ENCODE measurements at places on chromosomes 12 and 14. TPM values are rescaled to one million over a fixed set of nuclear protein-coding genes. Genes with fewer than 3 reads are reported as not detected.

DNA sequence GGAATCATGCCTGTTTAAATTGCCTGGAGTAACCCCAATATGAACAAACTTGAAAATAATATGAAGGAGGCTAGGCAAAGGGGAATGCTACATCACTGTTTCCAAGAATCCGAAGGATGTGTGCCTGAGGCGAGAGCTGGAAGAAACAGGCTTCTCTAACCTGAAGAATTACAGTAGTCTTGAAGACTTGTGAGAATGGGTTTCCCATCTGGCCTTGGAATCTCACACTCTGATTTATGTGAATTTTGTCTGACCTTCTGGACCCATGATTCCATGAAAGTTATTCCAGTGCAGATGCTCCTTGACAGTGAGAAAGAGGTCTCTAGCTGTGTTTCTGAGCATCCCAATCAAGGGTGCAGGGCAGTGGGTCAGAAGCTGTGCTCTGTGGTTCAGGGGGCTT lies 122.1 kb upstream of the PARP11 start:
- DNase-seq = no peak

- DNase-seq = no peak
Measured at GRCh38 chr12:109725321-109726105, 11.9 kb downstream of the FAM222A start.

DNA sequence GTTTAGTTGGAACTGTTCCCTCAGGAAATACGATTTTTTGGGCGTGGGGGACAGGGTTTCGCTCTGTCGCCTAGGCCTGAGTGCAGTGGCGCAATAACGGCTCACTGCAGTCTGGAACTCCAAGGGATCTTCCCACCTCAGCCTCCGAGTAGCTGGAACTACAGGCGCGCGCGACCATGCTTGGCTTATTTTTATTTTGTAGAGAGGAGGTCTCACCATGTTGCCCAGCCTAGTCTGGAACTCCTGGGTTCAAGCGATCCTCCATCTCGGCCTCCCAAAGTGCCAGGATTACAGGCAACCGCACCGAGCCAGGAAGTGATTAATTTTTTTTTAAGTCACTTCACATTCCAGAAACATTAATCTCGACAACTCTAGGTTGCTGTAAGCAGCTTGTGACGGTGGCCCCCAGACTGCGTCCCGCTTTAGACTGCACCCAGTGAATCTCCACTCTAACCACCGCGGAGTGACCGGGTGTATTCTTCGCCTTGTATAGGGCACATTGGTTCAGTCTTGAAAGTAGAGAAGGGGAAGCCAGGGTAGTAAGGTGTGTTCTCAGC lies 830 bp upstream of the MIS18BP1 start:
- no peak for DNase-seq

DNA sequence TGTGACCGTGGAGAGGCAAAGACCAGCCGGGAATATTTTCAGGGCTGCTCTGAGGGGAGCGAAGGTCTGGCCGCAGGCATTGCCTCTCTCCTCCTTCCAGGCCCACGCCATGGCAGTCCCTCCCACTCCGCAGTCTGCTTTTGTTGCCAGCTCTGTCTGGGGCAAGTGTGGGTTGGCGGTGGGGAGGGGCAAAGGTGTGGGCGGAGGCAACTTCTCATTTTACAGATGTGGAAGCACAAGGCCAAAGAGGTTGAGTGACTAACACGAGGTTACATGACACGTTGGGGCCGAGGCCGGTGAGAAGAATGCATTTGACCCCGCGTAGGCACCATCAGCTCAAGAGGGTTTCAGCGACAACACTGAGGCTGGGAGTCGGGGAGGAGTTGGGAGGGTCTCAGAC lies 6.1 kb upstream of the FAIM2 start:
- no peak for DNase-seq

CLEC14A gene
- not detected for polyA plus RNA-seq

All from CD4-positive, CD25-positive, alpha-beta regulatory T cell (primary cell).